ENCODE measurements at places on chromosomes 11 and 22.

DNA sequence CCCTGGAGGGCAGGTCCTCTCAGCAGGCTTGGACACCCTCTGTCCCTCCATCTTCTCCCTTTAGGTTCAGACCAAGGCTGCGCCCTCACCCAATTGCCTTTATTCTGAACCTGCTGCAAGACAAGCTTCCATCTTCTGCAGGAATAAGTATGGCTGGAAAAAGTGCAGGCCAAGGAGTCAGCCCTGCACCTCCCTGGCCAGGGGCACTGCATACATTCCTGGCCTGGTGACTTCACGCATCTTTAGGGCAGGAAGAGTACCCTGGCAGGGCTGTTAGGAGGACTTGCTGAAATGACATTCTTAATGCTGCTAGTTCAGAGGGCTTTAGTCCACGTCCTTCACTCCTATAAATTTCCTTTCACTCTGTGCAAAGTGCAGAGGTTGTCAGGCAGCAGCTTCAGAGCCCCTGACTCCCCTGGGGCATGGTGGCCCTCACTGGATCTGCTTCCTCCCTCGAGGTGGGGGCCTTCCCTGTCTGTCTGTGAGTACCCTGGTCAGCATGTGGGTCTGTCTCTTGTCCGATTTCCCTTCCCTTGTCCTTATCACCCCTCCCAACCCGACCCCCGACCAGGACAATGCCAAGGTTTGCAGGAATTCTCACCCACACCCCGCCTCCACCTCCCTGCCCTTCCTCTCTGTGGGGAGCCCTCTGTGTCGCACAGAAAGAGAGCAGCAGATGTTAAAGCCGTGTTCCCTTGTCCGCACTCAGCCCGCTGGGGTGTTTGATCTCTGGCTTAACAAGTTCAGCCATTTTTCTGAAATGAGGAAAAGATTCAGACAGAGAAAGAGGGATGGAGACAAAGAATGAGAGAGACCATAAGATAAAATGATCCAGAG lies 124.5 kb upstream of the SYT13 start:
- DNase-seq, result peak; percentile 43

DNA sequence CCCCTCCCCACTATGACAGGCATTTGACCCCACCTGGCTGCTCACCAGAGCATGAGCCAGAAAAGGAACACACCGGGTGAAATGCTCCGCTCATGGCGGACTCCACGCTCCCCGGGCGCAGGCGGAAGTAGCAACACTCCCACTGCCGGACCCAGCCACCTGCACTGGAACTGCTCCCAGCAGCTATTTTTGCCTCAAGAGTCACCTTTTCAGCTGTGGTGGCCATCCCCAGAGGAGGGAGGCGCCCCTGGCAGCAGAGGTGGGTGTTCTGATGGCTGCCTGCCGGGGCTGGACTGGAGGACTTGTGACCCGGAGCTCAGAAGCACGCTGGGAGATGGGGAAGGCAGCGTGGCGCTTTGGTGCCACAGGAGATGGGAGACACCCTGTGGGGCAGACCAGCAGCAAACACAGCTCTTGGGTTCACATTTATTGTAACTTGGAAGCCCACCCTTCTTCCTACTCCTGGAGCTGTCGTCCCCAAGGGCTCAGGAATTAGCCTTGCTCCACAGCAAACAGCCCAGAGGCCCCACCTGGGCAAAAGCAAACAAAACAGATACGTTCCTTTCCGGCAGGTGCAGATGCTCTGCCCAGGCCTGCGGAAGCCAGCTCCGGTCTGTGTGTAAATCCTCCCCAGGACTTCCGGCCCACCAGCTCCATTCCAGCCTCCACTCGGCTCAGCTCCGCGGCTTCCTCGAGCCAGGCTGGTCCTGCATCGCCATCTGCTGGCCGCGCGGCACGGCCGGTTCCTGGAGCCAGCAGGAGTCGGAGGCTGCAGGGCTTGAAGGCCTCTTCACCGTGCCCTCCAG lies 3.7 kb downstream of the RPS19BP1 start:
- peak; percentile 96 for DNase-seq

DNA sequence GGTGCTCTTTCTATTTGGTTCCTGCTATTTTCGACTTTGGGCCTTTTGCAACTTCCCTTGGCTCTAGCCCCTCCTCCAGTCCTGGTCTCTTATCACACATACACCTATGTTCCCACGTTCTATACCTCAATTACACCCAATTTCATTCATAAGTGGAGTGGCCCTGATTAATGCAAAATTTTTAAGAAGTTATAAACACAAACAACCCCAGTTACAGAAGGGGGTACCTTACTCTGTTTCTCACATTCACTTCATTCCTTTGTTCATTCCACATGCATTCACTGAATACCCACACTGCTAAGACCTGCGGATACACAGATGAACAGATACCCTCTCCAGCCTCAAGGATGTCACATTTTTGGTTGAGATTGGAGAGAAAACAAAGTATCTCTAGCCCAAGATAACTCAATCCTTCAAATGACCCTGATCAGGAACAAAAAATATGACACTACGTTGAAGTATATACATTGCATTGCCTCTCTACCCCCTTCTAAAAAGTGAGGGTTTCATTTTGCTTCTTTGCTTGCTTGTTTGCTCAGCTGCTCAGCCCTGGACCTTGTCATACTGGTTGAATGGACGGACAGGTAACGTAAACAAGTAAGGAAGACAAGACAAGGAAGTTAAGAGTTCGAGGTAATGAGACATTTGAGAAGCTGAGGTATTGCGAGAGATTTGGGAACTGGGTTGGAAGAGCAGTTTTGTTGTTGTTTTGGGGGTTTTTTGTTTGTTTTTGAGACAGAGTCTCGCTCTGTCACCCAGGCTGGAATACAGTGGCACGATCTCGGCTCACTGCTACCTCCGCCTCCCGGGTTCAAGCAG lies 3.6 kb upstream of the VPS37C start:
- DNase-seq, result no peak

DNA sequence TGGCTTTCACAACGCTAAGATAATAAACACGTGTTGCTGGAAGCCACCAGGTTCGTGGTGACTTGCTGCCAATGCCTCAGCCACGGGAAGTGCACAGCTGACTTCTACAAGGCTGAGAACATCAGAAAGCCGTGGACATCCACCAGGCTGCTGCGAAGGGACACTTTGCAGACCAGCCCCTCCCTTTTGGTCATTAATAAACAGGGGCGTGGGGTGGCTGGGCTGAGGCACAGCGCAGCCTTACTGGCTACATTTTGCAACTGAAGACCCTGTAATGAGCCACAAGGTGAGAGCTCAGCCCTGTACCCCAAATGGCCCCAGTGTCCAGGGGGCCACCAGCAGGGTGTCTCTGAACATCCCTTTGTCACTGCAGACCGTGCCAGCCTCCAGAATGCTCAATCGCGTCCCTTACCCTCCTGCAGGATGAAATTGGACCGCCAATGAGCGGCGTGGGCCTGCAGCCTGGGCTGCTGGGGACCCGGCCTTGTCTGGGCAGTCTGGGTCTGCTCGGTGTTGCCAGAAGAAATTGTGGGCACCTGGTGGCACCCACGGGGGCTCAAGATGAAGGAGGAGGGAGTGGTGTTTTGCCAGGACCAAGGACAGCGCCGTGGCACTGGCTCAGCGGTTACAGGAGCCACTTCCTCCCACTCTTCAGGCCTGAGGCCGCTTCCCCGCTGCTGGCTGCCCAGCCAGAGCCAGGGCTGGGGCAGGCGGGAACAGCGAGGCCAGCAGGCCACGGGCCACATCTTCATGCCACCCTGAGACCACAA lies 181.9 kb downstream of the CTTN start:
- no peak for DNase-seq

- DNase-seq, result no peak
Observed at GRCh38 chr22:46068181-46068592, 82.1 kb upstream of the PPARA start.

DNA sequence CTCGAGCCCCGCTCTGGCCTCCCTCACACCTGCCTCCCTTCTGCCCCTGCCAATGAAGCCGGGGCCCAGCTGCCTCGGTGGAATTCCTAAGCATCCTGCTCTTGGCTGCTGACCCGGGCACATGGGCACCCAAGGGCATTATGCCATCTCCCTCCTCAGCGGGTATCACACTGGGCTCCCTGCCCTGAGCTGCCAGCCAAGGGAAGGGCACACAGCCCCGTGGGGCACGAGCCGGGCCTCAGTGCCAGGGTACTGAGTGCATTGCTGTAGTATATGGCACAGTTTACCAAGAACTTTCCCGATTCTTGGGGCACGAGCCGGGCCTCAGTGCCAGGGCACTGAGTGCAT lies 43.8 kb upstream of the JAM3 start:
- no peak for DNase-seq

Measured in glutamatergic neuron (in vitro differentiated cells).